ENCODE measurements at places on chromosomes 13 and 19.
A peak's percentile ranks its signal among the peaks of the same experiment; 100 is the strongest.

GRCh38 chr13:26442541-26442940, 114.9 kb upstream of the WASF3 start:
- no peaks in the 10 kb centered on the region for H3K36me3 ChIP-seq
- H3K4me3 ChIP-seq = no peak overlapping the region

GRCh38 chr13:42971691-42972347, 20.2 kb downstream of the EPSTI1 start:
- no peaks in the 10 kb centered on the region for H3K4me1 ChIP-seq
- no peaks in the 10 kb centered on the region for H3K36me3 ChIP-seq

DNA sequence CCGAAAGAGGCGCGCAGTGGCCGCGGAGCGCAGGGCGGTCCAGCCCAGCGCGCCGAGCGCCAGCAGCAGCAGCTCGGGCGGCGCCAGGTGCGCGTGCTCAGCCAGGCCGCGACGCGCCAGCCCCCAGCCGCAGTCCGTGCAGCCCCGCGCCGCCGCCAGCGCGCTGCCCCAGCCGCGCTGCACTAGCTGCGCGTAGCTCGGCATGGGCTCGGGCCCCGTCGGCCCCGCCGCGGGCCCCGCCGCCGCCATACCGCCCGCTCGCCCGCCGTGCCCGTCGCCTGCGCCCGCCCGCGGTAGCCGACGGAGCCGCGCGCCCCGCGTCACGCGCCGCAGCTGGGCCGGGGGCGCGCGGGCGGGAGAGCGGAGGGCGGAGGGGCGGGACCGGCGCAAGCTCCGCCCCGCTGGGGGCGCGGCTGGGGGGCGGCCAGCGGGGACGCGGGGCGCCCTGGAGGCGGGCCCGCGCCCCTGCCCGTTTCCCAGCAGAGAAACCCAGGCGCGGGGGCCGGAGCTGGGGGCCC, at the start of gene CERS1:
TSS of gene CERS1 (minus strand) at position 335 of the 518 bp plus-strand sequence. CDS start at position 249, 86 bp downstream.
- H3K36me3 ChIP-seq = peaks cover 15% of the 10 kb centered on the region
- H3K27ac ChIP-seq = no peak within 1 kb of the TSS
- DNase-seq = no peak
- peaks cover 26% of the 10 kb centered on the region for H3K4me1 ChIP-seq
- H3K4me3 ChIP-seq = peak within 1 kb of the TSS; percentile 43

GRCh38 chr13:36445278-36445677, 13.0 kb downstream of the CCNA1 start:
- no peak overlapping the region for H3K27ac ChIP-seq
- DNase-seq = no peak
- no peak overlapping the region for H3K4me3 ChIP-seq
- H3K36me3 ChIP-seq = no peaks in the 10 kb centered on the region

GRCh38 chr13:37747071-37747612, 122.4 kb downstream of the TRPC4 start:
- no peaks in the 10 kb centered on the region for H3K27me3 ChIP-seq
- H3K4me3 ChIP-seq = no peak overlapping the region
- no peak for DNase-seq
- H3K36me3 ChIP-seq = no peaks in the 10 kb centered on the region

DNA sequence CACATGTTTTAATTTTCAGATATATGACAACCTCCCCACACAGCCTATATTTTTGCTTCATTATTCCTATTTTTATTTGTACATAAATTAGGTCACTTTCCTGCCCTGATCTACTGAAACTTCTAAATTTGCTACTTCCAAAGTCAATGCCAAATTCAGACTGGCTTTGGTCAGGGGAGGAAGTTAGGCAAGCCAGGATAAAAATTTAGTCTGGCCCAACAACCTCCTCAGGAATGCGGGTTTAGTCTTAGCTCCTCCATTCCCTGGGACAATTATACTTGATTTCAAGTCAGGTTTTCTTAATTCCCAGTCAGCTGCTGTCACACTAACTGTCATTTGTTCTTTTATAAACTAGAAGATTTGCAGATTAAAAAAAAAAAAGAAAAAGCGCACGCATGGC, 84.3 kb downstream of the TM9SF2 start:
- DNase-seq = no peak
- peak overlapping the region; percentile 33 for H3K27ac ChIP-seq
- H3K4me3 ChIP-seq = peak overlapping the region; percentile 15
- H3K36me3 ChIP-seq = no peaks in the 10 kb centered on the region

DNA sequence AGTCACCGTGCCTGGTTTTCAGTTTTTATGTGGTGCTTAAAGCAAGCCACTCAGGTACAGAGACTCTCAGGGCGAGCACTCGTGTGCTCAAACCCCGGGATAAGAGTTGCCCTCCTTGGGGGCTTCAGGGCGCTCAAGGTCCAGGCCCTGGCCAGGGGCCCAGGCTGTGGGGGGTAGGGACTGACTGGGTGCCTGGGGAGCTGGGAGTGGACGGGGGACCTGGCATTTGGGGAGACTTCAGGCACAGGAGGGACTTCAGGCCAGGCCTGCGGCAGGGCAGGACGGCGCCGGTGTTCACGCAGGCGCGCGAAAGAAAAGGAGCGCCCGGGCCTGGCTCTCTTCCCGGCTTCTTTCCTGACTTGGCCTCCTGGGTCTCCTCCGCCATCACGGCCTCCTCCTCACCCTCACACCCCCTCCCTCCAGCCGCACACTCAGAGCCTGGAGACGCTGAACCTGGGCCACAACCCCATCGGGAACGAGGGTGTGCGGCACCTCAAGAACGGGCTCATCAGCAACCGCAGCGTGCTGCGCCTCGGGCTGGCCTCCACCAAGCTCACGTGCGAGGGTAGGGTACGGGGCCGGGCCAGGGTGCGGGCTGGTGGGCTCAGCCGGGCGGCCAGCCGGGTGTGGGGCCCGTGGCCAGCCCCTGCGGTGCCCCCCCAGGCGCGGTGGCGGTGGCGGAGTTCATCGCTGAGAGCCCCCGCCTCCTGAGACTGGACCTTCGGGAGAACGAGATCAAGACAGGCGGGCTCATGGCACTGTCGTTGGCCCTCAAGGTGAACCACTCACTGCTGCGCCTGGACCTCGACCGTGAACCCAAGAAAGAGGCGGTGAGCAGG, 16.1 kb downstream of the NKPD1 start:
- no peak overlapping the region for H3K4me3 ChIP-seq
- H3K27ac ChIP-seq = no peak overlapping the region
- H3K27me3 ChIP-seq = peaks cover 6% of the 10 kb centered on the region
- H3K4me1 ChIP-seq = no peaks in the 10 kb centered on the region

DNA sequence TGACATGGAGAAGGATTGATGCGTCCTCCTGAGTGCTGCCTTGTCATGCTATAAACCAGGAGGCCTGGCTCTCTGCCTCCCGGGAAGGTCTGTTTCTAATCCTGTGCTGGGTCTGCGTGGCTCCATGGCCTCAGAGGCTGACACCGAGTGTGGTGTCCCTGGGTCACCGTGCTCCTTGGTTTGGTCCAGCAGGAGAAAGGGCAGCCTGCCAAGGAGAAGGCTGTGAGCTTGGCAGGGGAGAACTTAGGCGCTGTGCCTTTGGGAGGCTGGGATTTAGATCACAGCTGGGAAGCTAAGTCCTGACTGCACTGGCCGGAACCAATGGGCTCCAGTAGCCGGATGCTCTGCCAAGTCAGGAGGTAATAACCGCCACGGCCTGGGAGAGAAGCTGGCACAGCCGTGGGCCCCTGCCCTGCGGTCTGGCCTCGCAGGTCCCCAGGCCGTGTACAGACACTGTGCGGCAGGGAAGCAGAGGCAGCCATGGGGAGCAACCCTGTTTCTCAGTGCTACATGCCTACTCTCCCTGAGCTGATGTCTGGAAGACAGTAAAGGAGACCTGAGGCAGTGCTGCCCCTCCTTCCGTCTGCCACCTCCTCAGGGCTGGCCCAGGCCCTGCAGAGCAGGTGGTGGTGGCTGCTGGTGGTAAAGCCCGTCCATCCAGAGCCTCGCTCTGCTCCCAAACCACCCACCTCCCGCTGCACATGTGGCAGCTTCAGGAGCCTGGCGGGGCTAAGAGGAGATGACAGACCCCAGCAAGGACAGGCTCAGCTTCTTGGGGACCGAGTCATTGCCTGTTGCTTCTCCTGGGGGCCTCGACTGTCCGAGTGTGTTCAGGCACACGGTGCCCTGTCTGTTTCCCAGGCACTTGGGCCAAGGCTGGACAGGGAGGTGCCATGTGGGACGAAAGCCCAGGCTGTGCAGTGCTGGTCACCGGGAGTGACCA, 44.9 kb downstream of the C13orf46 start:
- DNase-seq = peak; percentile 98
- peak overlapping the region; percentile 83 for H3K27ac ChIP-seq
- H3K27me3 ChIP-seq = no peaks in the 10 kb centered on the region
- no peaks in the 10 kb centered on the region for H3K36me3 ChIP-seq
- H3K4me1 ChIP-seq = peaks cover 3% of the 10 kb centered on the region

GRCh38 chr19:32251634-32252332, 93.6 kb upstream of the ZNF507 start:
- no peaks in the 10 kb centered on the region for H3K4me1 ChIP-seq
- H3K27me3 ChIP-seq = no peaks in the 10 kb centered on the region

DNA sequence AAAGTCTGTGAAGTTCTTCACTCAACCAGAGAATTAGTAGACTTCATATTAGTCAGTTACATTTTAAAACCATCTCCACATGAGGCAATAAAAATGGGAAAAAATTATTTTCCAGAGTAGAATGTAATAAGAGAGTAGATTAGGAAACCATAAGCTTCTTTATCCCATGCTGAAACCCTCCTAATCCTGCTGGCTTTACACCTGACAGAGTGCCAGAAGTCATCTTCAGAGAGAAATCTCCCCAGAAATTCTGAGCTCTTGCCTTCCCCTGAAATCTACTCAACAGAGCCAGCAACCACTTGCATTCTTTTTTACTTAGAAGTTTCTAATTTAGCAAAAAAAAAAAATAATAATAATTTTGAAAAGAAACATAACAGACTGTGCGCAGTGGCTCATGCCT, 279.9 kb downstream of the NHLRC3 start:
- H3K36me3 ChIP-seq = no peaks in the 10 kb centered on the region
- H3K27me3 ChIP-seq = no peaks in the 10 kb centered on the region
- H3K4me1 ChIP-seq = peaks cover 7% of the 10 kb centered on the region
- no peak overlapping the region for H3K27ac ChIP-seq
- DNase-seq = no peak

GRCh38 chr19:36151144-36152018, 866 bp downstream of the COX7A1 start:
- H3K4me1 ChIP-seq = peaks cover 30% of the 10 kb centered on the region
- peaks cover 34% of the 10 kb centered on the region for H3K36me3 ChIP-seq
- no peaks in the 10 kb centered on the region for H3K27me3 ChIP-seq
- DNase-seq = peak; percentile 76
- peak overlapping the region; percentile 82 for H3K4me3 ChIP-seq

- H3K27ac ChIP-seq = no peak overlapping the region
- H3K27me3 ChIP-seq = no peaks in the 10 kb centered on the region
- no peaks in the 10 kb centered on the region for H3K36me3 ChIP-seq
- DNase-seq = no peak
These were observed 70.5 kb upstream of the CSNK1A1L start for GRCh38 chr13:37175996-37176395.

GRCh38 chr13:64633948-64634347, 2596.2 kb downstream of the PCDH9 start:
- H3K27me3 ChIP-seq = no peaks in the 10 kb centered on the region
- H3K36me3 ChIP-seq = no peaks in the 10 kb centered on the region

GRCh38 chr19:44141191-44142058, at the start of gene ZNF234:
Gene ZNF234, plus strand, starts transcription at chr19:44141554. Its CDS starts 3,079 bp downstream, at chr19:44144633.
- no peaks in the 10 kb centered on the region for H3K27me3 ChIP-seq
- H3K27ac ChIP-seq = peak within 1 kb of the TSS; percentile 73
- H3K36me3 ChIP-seq = peaks cover 25% of the 10 kb centered on the region

GRCh38 chr13:100300243-100300642, 211.3 kb downstream of the PCCA start:
- no peaks in the 10 kb centered on the region for H3K27me3 ChIP-seq
- no peaks in the 10 kb centered on the region for H3K36me3 ChIP-seq

Data from tibial artery (tissue), 4 donors.